Activated T-helper 1 cell treated with anti-CD3 and anti-CD28 coated beads, Interleukin-12 subunit alpha, Interleukin-12 subunit beta, Interleukin-2, Interleukin-4 antibody, amounts not matched to agents 30 ng/mL and 10 ng/mL and 1 ng/mL, durations not matched to agents 14 hours and 24 hours and 36 hours (primary cell): ENCODE measurements at places on chromosomes 16 and 17. TPM values are rescaled to one million over a fixed set of nuclear protein-coding genes. Genes with fewer than 3 reads are reported as not detected.

- H3K27ac ChIP-seq: no peak overlapping the region
- peaks cover 2% of the 10 kb centered on the region for H3K36me3 ChIP-seq
- peaks cover 24% of the 10 kb centered on the region for H3K27me3 ChIP-seq
- H3K4me1 ChIP-seq: peaks cover 23% of the 10 kb centered on the region
- no peak overlapping the region for H3K4me3 ChIP-seq
- DNase-seq: no peak
These were observed 577 bp upstream of the TRIM72 start for GRCh38 chr16:31213342-31213741.

DNA sequence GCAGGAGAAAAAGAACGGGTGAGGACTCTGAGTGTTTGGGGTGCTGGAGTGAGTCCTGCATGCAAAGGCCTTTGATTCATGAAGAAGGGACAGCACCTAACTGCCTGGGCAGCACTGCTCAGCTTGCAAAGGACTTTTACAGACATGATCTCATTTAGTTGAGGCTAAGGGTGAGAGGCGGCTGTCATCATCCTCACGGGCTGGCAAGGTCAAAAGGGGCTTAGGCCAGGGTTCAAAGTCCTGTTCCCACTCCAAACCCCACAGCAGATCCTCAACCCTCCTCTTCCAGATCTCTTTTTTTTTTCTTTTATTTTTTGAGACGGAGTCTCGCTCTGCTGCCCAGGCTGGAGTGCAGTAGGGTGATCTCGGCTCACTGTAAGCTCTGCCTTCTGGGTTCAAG lies 4.8 kb downstream of the RHBDF2 start:
- H3K36me3 ChIP-seq: peaks cover 9% of the 10 kb centered on the region
- H3K4me3 ChIP-seq: peak overlapping the region; percentile 22
- peaks cover 71% of the 10 kb centered on the region for H3K4me1 ChIP-seq
- H3K27me3 ChIP-seq: no peaks in the 10 kb centered on the region

GRCh38 chr17:15323131-15323530 lies 18.3 kb downstream of the TEKT3 start:
- no peak for DNase-seq
- no peak overlapping the region for H3K4me3 ChIP-seq
- no peaks in the 10 kb centered on the region for H3K4me1 ChIP-seq
- no peak overlapping the region for H3K27ac ChIP-seq

DNA sequence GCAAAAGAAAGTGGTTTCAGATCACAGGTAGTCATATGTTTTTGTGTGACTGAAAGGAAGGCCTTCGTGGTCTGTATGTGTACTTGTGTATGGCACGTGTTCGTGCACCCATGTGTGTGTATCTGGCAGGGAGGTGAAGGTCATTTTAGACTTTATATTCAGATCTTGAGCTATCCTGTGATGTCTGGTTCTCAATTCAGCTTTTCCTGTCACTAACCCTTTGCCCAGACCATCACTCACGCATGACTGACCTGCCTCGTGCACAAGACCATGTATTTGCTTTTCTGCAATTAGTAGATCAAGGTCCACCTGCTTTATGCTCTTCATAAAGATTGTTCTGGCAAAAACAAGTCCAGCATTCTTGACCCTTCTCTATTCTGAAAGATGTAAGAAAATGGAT lies 139.7 kb upstream of the MAF start:
- no peaks in the 10 kb centered on the region for H3K27me3 ChIP-seq
- H3K4me3 ChIP-seq: no peak overlapping the region
- no peak for DNase-seq

GRCh38 chr16:30697264-30698138 lies 1.5 kb upstream of the SRCAP start:
- peak overlapping the region; percentile 99 for H3K4me3 ChIP-seq
- peak overlapping the region; percentile 99 for H3K27ac ChIP-seq
- no peak for DNase-seq
- H3K27me3 ChIP-seq: peaks cover 2% of the 10 kb centered on the region

- H3K27ac ChIP-seq: no peak overlapping the region
- H3K4me3 ChIP-seq: no peak overlapping the region
- peaks cover 17% of the 10 kb centered on the region for H3K27me3 ChIP-seq
These were observed 21.3 kb upstream of the RGS9 start for GRCh38 chr17:65115839-65116238.

DNA sequence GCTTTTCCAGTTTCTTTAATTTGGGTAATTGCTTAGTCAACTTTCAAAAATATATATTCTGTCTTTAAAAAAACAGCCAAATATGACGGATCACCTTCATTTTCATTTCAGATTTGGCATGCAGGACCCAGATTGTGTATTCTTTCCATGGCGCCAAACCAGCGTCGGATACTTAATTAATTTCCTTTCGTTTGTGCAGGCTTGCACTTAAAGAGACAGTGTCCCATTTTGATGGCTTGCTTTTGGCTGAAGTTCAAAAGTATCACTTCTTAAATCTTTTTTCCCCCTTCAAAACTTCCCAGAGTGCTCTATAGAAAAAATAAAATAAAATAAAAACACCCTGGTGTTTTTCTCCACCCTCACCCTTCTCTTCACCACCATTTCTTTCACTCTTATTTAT lies 394.5 kb upstream of the SOX9 start:
- H3K36me3 ChIP-seq: no peaks in the 10 kb centered on the region
- H3K4me3 ChIP-seq: no peak overlapping the region
- no peak for DNase-seq
- H3K27me3 ChIP-seq: no peaks in the 10 kb centered on the region
- no peaks in the 10 kb centered on the region for H3K4me1 ChIP-seq
- no peak overlapping the region for H3K27ac ChIP-seq

DNA sequence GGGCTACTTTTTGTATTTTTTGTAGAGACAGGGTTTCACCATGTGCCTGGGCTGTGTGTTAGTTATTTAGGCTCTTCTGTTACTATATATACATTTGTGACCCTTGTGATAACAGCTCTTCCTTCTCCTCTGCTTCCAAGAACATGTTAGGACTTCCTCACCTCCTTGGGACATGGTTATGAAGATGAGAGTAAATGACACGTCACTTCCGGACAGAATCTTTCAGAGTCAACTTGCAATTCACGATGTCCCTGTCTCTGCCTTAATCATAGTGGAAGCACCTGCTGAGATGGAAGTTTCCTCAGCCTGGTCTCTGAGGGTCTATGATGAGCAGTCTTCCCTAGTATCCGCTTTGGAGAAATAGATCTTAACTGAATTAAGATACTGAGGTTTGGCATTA lies 42.9 kb downstream of the CCDC42 start:
- no peak overlapping the region for H3K27ac ChIP-seq
- DNase-seq: no peak
- no peaks in the 10 kb centered on the region for H3K36me3 ChIP-seq
- H3K4me3 ChIP-seq: no peak overlapping the region
- peaks cover 14% of the 10 kb centered on the region for H3K27me3 ChIP-seq
- H3K4me1 ChIP-seq: no peaks in the 10 kb centered on the region

DNA sequence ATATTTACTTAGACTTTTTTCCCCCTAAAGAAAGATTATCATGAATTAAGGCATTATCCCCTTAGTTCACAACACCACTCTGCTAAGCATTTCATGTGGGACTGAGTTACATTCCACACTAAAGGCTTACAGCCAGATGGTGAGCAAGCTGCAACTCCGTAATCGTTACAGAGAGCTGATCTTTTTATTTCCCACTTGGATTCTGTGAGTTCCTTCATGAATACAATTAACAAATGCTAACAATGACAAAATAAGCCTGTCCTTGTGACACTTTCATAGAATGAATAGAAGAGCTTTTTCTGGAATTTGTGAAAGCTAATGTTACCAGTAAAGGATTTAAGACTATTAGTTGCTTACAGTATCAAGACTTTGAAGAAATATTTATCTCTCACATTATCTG lies 8.7 kb downstream of the OGFOD1 start:
- H3K36me3 ChIP-seq: peaks cover 55% of the 10 kb centered on the region
- no peaks in the 10 kb centered on the region for H3K27me3 ChIP-seq
- no peak for DNase-seq
- H3K4me3 ChIP-seq: no peak overlapping the region
- H3K4me1 ChIP-seq: peaks cover 10% of the 10 kb centered on the region

GRCh38 chr16:27549464-27549745 lies 308 bp downstream of the GTF3C1 start:
- peaks cover 18% of the 10 kb centered on the region for H3K36me3 ChIP-seq
- DNase-seq: no peak
- H3K4me1 ChIP-seq: peaks cover 41% of the 10 kb centered on the region
- H3K4me3 ChIP-seq: peak overlapping the region; percentile 99
- no peaks in the 10 kb centered on the region for H3K27me3 ChIP-seq

DNA sequence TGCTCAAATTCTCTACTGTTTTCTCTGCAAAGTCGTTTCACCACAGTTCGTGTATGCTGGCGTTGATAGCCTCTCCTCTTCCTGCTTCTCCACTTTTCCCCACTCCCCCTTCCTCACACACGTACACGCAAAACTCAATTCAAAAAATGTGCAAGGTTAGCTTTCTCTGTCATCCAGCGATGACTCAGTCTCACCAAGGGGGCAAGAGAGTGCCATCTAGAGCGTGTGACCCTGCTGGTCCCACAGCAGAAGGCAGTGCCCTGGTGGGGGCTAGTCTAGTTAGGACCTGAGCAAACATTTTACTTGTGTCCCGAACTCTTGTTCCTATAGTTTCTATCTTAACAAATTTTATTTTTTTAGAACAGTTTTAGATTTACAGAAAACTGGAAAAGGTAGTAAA lies 121.2 kb upstream of the CHMP6 start:
- H3K4me1 ChIP-seq: peaks cover 85% of the 10 kb centered on the region
- H3K36me3 ChIP-seq: peaks cover 51% of the 10 kb centered on the region
- no peak for DNase-seq
- H3K4me3 ChIP-seq: peak overlapping the region; percentile 47
- H3K27ac ChIP-seq: peak overlapping the region; percentile 88

DNA sequence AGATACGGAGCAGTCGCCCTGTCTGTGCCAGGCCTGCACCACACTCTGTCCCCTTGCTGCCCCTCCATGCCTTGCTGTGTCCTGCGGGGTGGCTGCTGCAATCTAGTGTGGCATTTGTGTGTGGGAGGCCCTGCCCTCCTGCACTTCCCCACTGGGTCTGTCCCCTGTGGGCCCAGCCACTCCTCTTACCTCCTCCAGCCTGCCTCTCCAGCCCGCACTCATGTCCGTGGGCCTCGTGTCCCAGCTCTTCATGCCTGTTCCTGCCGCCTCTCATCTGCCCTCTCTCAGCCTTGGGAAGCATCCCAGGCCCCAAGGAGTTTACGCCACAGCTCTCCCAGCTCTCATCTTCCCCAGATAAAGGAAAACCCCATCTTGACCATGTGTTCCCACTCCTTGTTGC lies 26.6 kb downstream of the CRAMP1 start:
- no peak overlapping the region for H3K4me3 ChIP-seq
- no peaks in the 10 kb centered on the region for H3K27me3 ChIP-seq
- no peak for DNase-seq
- no peak overlapping the region for H3K27ac ChIP-seq
- no peaks in the 10 kb centered on the region for H3K4me1 ChIP-seq
- H3K36me3 ChIP-seq: peaks cover 48% of the 10 kb centered on the region

GRCh38 chr16:15949210-15950160 lies at the start of gene ABCC1:
TSS of gene ABCC1 (plus strand) at chr16:15949616. CDS start at chr16:15949752, 136 bp downstream.
- peak within 1 kb of the TSS; percentile 99 for H3K4me3 ChIP-seq
- peaks cover 2% of the 10 kb centered on the region for H3K27me3 ChIP-seq
- H3K27ac ChIP-seq: peak within 1 kb of the TSS; percentile 100
- peaks cover 62% of the 10 kb centered on the region for H3K4me1 ChIP-seq
- peaks cover 21% of the 10 kb centered on the region for H3K36me3 ChIP-seq

DNA sequence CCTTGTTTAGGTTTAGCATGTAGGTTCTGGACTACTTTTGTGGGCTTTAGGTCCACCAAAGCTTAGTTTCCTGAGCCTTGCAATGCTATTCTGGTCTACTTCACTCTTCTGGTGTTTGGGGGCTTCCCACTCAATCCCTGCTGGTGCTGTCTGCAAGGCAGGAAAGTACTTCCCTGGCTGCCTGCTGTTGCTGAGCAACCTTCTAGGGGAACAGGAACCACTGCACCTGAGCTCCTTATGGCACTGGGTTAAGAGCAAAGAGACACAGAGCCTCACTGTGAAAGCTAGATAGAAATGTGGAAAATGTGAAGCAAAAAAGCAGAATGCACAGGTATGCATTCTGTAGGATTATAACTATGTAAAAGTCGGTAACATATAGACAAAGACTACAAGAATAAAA lies 17.0 kb downstream of the MPO start:
- no peak overlapping the region for H3K4me3 ChIP-seq
- DNase-seq: no peak
- H3K36me3 ChIP-seq: no peaks in the 10 kb centered on the region
- no peaks in the 10 kb centered on the region for H3K4me1 ChIP-seq
- peaks cover 59% of the 10 kb centered on the region for H3K27me3 ChIP-seq
- H3K27ac ChIP-seq: no peak overlapping the region

- no peak for DNase-seq
- H3K4me3 ChIP-seq: no peak overlapping the region
- H3K4me1 ChIP-seq: peaks cover 26% of the 10 kb centered on the region
- H3K27me3 ChIP-seq: no peaks in the 10 kb centered on the region
These were observed 78.4 kb downstream of the ZNF778 start for GRCh38 chr16:89295915-89296314.

- no peak for DNase-seq
- no peaks in the 10 kb centered on the region for H3K27me3 ChIP-seq
- H3K4me1 ChIP-seq: peaks cover 55% of the 10 kb centered on the region
- peak overlapping the region; percentile 91 for H3K4me3 ChIP-seq
- peak overlapping the region; percentile 80 for H3K27ac ChIP-seq
- H3K36me3 ChIP-seq: peaks cover 6% of the 10 kb centered on the region
These were observed 862 bp downstream of the CLEC16A start for GRCh38 chr16:10945065-10945787.

- H3K36me3 ChIP-seq: no peaks in the 10 kb centered on the region
- H3K4me1 ChIP-seq: peaks cover 5% of the 10 kb centered on the region
- DNase-seq: no peak
- peaks cover 5% of the 10 kb centered on the region for H3K27me3 ChIP-seq
- H3K27ac ChIP-seq: no peak overlapping the region
- no peak overlapping the region for H3K4me3 ChIP-seq
These were observed 16.7 kb downstream of the KRABD2 start for GRCh38 chr17:8359769-8360168.

DNA sequence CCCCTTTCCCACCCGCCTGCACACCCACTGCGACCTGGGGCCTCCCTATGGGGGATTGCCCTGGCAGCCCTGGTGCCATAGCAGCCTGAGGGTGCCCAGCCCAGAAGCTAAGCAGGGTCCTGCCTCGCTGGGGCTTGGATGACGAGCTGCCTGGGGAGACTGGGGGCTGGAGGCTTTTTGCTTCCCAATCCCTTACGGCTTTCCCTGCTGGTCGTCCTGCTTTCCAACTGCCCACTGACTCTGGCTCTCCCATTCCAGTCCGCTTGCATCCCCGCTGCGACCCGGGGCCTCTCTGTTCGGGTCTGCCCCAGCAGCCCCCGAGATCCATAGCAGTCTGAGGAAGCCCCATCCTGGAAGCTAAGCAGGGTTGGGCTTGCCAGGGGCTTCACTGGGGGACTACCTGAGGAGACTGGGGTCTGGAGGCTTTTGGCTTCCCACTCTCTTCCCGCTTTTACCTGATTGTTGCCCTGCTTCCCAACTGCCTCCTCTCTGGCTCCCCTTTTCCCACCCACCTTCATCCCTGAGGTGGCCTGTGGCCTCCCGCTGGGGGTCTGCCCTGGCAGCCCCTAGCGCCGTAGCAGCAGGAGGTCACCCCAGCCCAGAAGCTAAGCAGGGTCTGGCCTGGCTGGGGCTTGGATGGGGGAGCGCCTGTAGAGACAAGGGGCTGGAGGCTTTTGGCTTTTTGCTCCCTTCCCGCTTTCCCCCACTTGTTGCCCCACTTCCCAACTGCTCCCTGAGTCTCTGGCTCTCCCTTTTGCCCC lies 2292.8 kb downstream of the TP53TG3F start:
- H3K27ac ChIP-seq: no peak overlapping the region
- H3K4me3 ChIP-seq: no peak overlapping the region
- DNase-seq: no peak
- no peaks in the 10 kb centered on the region for H3K27me3 ChIP-seq

PRR35 gene
- total RNA-seq: not detected in 2 replicates

CEP295NL gene
- not detected in 2 replicates for total RNA-seq

NOS2 gene
- not detected in 2 replicates for total RNA-seq

C17orf113 gene
- 0.05 TPM in 2 replicates for total RNA-seq

VMO1 gene
- total RNA-seq: not detected in 2 replicates

TBC1D3K gene
- not detected in 2 replicates for total RNA-seq

CPPED1 gene
- total RNA-seq: 5.0 and 5.4 TPM in 2 replicates
